ENCODE measurements at places on chromosomes 11 and 22.
A peak's percentile ranks its signal among the peaks of the same experiment; 100 is the strongest.

GRCh38 chr22:19912271-19912999 is 29.1 kb upstream of the COMT start:
- no peak for DNase-seq

DNA sequence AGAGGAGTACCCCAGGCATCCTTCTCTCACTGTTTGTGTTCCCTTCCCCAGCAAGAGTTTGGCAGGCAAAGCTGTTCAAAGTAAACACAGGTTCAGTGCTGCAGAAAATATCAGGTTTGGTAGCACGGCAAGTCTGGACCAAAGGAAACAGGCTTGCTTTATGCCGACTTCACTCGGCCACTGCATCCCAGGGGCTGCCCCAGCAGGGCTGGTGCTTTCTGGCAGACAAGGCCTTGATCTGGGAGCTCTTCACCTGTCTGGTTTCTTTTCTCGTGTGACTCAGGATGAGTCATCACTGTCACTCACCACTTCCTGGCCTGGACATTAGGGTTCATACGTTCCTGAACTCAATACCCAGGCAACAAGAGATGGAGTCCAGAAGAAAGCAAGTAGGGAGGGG is 52.6 kb upstream of the NAV2 start:
- peak; percentile 97 for DNase-seq

- no peak for DNase-seq
Observed at GRCh38 chr11:26948881-26949280, 45.0 kb upstream of the FIBIN start.

- DNase-seq, result peak; percentile 61
Observed at GRCh38 chr11:13465909-13466371, 2.9 kb upstream of the BTBD10 start.

All from HT1080 (cell line).